ENCODE measurements at places on chromosomes 4 and X.
A peak's percentile ranks its signal among the peaks of the same experiment; 100 is the strongest.

DNA sequence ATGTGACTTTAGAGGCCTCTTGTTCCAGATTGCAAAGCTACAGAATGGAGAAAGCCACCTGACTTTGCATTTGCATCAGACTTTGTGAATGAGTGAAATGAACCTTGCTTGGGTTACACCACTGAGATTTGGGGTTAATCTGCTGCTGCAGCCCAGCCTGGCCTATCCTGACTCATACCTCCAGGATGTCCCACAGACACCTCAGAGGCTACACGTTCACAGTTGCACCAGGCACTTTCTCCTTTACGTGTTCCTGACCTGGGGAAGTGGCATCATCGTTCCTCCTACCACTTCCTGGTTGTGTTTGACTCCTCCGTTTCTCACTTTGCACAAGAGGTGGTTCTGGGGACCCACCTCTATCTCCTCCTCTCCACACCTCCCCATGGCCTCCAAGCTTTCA lies 9.2 kb upstream of the SORCS2 start:
- DNase-seq, result no peak

DNA sequence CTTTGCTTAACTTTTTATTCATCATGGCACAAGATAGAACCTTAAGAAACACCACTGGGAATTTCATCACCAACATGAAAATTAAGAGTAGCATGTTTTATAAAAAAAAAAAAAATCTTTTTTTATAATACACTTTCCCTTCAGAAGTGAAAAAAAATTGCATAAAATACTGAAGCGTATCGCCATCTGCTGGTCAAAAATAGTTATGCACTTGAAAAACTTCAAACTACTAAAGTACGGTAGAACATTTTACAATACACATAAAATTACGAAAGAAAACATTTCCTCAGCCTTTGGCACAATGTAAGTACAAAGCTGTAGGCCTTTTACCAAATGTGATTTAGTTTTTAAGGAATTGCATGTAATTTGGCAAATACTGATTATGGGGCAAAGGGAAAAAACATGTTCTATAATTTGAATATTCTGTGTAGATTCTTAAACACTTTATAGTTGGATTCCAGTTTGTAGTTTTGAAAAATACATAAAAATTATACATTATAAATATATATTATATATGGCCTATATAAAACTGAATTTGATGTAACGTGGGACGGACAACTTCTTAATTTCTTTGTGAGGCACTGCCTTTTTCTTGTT lies 26.5 kb downstream of the HCCS start:
- DNase-seq, result no peak

DNA sequence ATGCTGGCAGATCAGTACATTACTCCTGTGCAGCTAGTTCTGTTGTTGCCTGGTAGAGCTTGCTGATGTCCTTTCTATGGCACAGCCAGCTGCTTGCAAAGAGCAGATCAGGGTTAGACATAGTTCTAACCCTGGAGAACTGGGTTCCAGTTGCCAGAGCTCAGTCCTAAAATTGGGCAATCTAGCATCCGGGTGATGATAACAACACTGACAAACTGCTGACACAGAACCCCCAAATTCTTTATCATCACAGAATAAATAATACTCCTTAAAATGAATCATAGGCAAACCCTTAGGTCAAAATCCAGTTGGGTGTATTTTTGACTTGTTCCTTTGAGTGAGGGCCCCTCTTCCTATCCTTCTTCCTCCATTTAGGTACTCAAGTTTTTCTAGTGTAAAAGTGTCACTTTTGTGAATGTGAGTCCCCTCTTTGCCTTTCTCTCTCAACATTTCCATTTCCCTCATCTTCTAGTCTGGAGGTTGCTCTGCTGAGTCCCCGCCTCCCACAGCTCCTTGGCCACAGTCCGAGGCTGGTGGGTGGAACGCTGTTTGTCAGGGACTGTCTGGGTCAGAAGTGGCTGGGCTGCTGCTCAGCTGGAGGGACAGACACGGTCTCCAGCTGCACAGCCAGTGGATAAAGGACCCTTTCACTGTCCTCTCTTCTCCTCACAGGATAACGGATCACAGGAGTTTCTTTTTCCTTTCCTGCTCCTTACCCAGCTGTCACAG lies 93.6 kb upstream of the RASGEF1B start:
- DNase-seq, result peak; percentile 67

DNA sequence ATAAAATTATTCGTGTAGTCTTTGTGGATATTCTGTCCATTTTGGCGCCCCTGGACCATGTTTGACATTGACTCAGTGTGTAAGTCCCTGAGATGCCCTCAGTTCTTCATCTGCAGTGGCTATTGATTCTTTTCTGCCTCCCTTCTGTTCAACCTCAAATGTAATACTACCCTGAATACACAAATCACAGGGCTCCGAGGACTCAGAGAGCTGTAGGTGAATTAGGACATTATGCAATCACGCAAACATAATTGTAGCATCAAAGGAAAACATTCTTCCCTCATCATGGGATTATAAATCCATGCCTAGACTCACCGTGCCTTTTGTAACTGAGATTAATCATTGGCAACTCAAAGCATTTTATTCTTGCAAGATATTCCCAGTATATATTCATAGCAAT lies 161.4 kb upstream of the PACRGL start:
- DNase-seq, result no peak

GRCh38 chr4:64705989-64706388 lies 296.7 kb upstream of the TECRL start:
- DNase-seq, result no peak

DNA sequence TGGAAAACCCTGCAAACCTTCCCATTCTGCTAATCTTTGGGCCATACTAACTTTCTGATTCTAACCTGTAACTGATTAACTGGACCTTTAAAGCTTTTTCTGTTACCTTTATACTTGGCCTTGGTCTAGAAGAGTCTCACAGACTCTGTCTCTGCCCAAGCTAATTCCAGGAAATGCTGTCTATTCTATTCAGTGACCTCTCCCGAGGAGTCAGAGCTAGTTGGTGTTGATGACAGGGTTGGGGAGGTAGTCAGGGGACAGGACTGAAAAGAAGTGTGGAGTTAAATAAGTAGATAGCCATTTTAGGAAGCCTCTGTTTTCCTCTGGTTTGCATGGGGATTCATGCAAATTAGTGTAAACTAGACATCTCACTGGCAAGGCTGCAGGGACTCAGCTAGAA lies 429.5 kb downstream of the GRID2 start:
- no peak for DNase-seq

- no peak for DNase-seq
Measured at GRCh38 chr4:151629097-151629783, 131.6 kb downstream of the GATB start.

- no peak for DNase-seq
Measured at GRCh38 chr4:114263233-114263632, 283.8 kb upstream of the ARSJ start.

GRCh38 chrX:78693012-78693411 lies 33.9 kb upstream of the RTL3 start:
- no peak for DNase-seq

DNA sequence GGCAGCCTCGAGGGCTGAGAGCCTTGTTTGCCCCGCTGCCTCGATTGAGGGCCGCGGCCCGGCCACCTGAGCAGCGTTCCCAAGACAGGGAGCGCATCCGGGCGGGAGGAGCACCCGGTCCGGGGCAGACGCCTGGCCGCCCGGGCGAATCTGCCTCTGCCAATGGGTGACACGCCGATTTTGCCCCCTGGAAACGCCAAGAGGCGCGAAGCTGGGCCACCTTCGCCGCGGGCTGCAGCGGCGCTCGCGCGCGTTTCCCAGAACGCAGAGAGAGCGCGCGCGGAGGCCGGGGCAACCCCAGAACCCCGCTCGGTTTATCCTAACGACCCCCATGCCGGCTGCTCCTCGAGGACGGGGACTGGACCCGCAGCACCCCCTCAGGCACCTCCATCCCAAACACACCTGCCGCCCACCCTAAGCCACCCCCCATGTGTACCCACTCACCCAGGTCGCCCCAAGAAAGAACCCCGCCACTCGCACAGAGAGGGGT lies 575 bp downstream of the MAP7D2 start:
- DNase-seq, result no peak

- DNase-seq, result no peak
Measured at GRCh38 chrX:112058255-112058654, 24.3 kb downstream of the TRPC5 start.

GRCh38 chrX:41442824-41443550 lies 4.2 kb upstream of the NYX start:
- DNase-seq, result no peak

- DNase-seq, result no peak
Measured at GRCh38 chr4:65791111-65791811, 121.0 kb upstream of the EPHA5 start.

- no peak for DNase-seq
Measured at GRCh38 chrX:40009462-40009851, 88.3 kb downstream of the BCOR start.

GRCh38 chr4:123506011-123506695 lies 109.6 kb downstream of the SPRY1 start:
- no peak for DNase-seq

DNA sequence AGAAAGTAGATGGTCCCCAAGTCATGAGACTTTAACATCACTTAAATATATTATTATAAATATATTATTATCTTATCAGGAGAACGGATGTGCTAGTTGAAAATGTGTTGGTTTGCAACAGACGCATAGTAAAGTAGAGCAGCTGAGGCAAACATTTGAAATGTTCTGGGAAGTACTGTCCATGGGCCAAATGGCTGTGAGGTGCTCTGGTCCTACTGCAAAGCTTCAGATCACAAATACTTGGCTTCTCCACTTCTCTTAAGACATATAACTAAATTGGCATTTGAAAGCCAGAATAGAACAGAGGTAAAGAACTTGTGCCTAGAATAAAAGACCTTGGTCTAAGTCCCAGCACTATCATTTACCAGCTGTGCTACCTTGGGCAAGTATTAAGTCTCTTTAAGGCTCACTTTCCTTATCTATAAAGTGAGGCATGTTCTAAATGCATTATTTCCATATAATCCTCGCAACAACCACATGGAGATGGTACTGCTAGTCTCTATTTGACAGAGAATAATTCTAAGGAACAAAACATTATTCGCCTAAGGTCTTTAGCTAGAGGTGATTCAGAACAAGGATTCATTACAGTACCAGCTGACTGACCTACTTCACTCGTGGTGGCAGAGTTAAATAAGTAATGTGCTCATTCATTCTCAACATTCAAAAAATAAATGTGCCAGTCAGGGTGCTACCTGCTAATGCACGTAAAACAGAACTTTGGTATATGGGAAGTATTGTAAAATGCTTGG lies 297.1 kb downstream of the PPP3CA start:
- no peak for DNase-seq

- peak; percentile 63 for DNase-seq
Measured at GRCh38 chr4:7103607-7104365, 35.9 kb upstream of the GRPEL1 start.

DNA sequence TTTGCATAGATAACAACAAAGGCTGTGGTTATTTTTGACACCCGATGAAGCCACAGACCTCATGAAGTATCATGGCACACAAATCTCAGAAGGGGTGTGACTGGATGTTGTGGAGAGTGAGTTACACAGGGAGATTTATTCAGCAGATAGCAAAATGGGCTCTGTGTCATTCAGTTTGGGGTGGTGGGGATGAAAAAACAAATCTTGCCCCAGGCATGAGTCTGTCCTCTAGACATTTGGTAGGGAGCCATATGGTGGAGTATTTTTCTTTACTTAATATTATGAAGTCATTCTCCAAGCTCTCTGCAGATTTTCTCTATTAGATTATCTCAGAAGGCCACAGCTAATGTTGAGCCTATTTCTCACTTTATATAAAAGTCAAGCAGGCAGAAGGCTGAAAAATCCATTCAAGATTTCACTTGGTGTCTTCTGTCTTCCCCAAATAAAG lies 277.1 kb upstream of the TENM3 start:
- no peak for DNase-seq

DNA sequence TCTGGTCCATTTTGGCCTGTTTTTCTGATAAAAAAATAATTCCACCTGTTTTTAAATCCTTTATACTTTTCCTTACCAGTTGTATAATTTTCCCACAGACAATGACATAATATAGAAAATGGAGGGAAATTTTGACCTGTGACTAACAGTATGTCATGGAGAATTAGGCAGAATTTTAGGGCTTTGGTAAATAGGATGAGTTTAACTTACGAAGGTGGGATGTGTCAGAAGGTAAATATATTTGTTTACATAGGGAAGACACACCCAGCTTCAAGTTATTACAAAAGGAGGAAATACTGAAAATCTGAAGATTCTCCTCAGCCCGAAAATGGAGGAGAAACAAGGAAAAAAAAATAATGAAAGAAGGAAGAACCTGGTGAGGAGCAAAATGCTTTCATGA lies 64.6 kb upstream of the PPP3CA start:
- DNase-seq, result no peak

DNA sequence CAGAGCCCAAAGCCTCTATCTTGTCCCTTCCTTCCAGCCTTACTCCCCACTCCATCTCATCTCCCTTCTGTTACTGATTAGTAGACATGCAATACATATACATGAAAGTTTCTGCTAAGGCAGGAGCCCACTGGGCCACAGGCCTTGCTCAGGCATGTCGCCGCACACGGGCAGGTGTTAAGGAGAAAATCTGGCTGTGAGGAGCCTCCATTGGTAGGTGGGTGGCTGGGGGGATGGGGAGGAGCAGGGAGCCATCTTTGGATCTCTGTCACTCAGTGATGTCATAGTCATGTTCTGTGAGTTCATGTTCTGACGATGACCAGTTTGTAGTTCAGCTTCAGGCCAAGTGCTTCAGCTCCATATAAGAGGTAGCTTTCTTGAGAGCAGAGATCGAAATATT lies 2.9 kb upstream of the HMGB3 start:
- no peak for DNase-seq

GRCh38 chr4:177092807-177093206 lies 216.9 kb upstream of the NEIL3 start:
- DNase-seq, result no peak

DNA sequence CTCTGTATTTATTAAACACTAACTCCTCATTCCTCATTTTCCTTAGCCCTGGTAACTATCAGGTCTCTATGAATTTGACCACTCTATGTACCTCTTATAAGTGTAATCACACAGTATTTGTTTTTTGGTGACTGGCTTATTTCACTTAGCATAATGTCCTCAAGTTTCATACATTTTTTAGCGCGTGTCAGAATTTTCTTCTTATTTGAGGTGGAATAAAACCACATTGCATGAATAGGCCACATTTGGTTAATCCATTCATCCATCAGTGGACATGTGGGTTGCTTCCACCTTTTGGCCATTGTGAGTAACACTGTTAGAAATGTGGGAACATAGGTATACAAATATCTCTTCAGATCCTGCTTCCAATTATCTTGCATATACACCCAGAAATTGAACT lies 341.2 kb upstream of the BOD1L1 start:
- no peak for DNase-seq
